Activated CD4-positive, alpha-beta T cell treated with anti-CD3 and anti-CD28 coated beads for 48 hours (primary cell): ENCODE measurements at places on chromosomes 2 and 18.

GRCh38 chr18:36152781-36153180 lies 23.1 kb downstream of the ELP2 start:
- DNase-seq: no peak

GRCh38 chr2:7048762-7049294 lies 131.6 kb downstream of the RNF144A start:
- DNase-seq: no peak

DNA sequence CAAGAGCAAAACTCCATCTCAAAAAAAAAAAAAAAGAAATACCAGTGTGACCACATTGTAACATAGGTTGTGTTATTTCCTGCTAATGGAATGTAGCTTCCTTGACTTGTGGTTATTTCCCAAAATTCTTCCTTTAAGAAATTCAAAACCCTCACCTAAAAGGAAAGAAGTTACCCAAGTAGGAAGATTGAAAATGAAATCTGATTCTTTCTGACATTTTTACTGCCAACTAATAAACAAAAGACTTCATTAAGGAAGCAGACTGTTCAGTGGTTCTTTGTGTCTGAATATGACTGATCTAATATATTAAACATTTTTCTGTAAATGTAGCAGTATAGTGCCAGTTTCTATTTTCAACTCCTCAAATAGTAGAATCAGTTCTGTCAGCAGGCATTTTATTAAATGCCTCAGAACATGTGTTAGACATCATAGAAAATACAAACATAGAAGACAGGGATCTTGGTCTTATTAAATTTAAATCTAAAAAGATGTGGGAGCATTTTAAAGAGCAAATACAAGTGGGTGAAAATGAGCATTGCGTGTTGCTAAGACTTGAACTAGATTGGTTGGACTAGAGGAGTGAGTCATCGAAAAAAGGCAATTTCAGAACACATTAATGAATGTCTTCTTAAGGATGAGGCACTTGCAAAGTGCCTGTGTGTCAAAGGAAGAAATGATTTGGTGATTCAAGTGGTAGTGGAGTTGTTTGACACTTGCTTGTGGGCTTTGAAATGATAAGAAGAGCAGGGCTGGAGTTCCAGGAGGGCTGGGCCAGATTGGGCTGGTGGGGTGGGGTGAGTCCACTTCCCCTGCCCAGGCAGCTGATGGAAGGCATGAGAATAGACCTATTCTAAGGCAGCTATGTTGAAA lies 53.4 kb downstream of the PKP4 start:
- no peak for DNase-seq

GRCh38 chr2:98485453-98485755 lies 40.7 kb downstream of the INPP4A start:
- DNase-seq: no peak

GRCh38 chr2:213085538-213085937 lies 65.9 kb downstream of the IKZF2 start:
- DNase-seq: no peak

GRCh38 chr2:8522687-8523086 lies 159.2 kb upstream of the ID2 start:
- no peak for DNase-seq

- DNase-seq: no peak
Observed at GRCh38 chr2:25570161-25570845, 103.1 kb downstream of the DTNB start.

- DNase-seq: no peak
Observed at GRCh38 chr2:232588680-232589585, 38.4 kb downstream of the EIF4E2 start.

- DNase-seq: peak; percentile 99
Observed at GRCh38 chr2:96148410-96149217, 3.4 kb upstream of the DUSP2 start.

DNA sequence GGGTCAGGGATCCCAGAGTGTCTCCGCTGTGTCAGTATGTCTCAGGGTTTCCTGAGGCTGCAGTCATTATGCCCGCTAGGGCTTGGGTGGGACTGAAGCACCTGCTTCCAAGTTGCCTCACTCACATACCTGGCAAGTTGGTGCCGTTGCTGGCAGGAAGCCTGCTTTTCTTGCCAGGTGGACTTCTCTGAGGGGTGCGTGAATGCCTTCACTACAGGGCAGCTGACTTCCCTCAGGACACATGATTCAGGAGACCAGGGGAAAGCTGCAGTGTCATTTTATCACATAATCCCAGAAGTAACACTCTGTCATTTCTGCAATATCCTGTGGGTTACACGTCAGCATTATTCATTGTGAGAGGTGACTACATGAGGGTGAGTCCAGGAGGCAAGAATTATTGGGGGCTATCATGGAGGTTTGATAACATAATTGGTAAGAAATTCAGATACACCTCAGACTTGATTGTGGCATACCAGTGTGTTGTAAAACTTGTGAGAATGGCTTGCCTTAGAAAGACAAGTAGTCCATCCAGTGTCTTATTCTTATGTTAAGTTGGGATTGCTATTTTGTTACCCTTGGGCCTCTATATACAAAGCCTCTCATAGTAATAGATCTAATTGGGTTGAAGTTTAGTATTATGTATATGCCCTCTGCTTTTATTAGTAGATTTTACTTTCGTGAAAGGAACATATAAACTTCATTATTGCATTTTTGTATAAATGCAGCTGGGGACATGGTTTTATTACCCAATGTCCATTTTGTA lies 44.1 kb downstream of the NEDD4L start:
- no peak for DNase-seq

DNA sequence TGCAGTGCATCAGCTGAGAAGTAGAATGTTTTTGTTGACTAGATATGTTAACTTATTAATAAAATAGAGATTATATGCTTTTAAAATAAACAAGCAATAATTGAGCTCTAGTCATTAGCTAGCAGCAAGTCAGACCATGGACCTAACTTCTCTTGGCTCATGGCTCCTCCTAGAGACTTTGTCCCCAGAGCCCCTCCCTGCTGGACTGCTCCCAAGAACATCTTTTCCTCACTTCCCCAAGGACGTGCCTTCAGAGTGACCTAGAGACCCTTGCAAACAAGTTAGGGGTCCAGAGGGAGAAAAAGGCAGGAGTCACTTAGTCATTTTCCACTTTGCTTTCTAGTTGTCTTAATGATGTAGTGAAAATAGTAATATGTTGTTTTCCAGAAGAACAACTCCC lies 312.5 kb upstream of the NRP2 start:
- DNase-seq: no peak

GRCh38 chr2:30956995-30957394 lies 149.7 kb upstream of the CAPN13 start:
- DNase-seq: no peak

GRCh38 chr18:7817575-7818230 lies 250.6 kb downstream of the PTPRM start:
- DNase-seq: no peak

GRCh38 chr2:74051504-74051903 lies 66.8 kb downstream of the TET3 start:
- DNase-seq: no peak

DNA sequence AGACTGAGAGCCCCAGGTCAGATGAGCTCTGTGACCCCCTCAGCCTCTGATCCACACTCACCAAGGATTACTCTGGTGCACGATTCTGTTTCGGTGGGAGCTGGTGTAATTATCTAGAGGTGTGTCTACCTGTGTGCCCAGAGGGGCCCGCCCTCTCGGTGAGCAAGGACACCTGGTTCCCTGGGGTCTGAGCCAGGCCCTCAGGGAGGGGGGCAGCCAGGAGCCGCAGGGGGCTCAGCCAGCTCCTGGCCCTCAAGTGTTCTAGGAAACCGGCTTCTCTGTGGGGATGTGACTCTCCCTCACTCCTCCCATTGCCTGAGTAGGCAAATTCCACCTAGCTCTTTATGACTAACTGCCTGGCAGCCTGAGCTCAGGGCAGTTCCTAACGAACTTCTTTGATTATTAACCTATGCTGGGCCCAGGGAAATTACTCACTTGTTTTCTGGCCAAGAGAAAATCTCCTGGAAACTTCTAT lies 17.4 kb downstream of the AGAP1 start:
- no peak for DNase-seq

GRCh38 chr18:10074728-10075127 lies 160.9 kb downstream of the VAPA start:
- no peak for DNase-seq

DNA sequence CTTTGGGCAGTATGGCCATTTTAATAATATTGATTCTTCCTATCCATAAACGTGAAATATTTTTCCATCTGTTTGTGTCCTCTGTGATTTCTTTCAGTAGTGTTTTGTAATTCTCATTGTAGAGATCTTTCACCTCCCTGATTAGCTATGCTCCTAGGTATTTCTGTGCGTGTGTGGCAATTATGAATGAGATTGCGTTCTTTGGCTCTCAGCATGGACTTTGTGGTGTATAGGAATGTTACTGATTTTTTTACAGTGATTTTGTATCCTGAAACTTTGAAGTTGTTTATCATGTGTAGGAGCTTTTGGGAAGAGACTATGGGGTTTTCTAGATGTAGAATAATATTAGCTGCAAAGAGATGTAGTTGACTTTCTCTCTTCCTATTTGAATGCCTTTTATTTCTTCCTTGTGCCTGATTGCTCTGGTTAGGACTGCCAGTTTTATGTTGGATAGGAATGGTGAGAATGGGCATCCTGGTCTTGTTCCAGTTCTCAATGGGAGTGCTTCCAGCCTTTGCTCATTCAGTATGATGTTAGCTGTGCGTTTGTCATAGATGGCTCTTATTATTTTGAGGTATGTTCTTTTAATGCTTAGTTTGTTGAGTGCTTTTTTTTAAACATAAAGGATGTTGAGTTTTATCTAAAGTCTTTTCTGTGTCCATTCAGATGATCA lies 27.0 kb upstream of the THUMPD2 start:
- no peak for DNase-seq

GRCh38 chr2:95372216-95372829 lies 30.2 kb upstream of the FAHD2A start:
- no peak for DNase-seq

DNA sequence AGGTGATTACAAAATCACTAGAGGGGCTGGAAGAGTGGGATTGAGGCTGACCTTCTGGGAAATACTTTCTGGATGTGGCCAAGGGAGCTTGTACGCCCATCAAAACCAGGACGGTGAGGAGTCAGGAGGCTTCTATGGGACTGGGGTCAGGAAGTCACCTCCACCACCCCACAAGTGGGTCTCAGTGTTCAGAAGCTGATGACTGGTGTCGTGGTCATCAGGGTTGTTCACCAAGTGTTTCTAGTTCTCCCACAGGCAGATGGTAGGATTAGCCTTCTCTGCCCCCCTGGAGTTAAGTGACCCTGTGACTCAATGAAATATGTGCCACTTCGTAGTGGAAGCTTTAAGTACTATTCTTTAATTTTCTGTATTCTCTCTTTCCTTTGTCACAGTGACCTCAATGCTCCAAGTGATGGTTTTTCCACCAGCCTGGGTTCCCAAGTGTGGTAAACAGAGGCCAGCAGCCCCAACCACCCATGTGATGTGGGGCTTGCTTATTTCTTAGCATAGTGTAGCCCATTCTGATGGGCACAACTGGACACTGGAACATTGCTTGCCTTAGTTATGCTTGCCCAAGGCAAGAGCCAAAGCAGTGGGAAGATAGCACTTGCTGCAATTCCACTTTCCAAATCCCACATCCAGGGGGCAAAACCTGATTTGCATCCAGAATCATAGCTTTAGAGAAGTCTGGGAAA lies 258.8 kb downstream of the CYP26B1 start:
- no peak for DNase-seq

DNA sequence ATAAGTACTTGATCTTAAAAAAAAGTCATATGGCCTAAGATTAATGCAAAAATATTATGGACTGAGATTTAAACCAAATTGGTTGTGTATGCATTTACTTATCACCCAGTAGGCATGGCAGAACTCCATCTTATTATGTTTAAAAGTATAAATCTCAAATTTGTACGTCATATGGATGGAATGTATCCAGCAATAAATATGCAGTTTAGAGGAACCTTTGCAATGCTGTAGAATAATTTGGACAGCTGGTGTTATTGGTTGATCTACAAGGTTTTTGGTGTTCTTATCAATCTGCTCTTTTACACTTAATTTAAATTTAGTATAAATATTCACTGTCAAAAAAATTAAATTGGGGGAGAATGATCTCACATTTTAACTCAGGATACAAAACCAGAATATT lies 640.2 kb downstream of the SATB2 start:
- no peak for DNase-seq

DNA sequence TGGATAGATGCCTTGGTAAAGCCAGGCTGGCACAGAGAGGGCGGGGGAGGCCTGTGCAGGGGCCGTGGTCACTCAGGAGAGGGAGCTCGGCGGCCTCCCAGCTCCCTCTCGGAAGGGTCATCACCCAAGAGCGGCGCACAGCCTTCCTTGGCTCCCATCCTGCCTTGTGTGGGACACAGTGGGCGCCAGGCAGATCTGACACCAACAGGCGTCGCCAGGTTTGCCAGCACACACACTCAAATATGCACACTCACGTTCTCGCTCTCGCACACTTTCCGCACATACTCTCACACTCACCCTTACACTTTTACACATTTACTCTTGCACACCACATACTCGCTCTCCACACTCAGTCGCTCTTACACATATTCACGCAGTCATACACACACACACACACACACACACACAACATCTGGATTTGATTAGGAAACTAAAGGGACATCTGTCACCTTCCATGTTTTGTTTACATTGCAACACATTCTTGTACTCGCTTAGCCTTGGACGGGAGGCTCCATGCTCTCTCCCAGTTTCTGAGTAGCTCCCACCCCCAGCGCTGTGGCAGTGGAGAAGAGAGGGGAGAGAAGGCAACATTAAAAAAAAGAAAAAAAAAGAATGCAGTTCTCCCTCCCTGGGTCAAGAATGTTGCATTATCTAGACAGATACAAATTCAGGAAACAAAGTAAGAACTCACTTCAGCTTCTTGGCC lies 10.5 kb downstream of the CHMP1B start:
- no peak for DNase-seq

DNA sequence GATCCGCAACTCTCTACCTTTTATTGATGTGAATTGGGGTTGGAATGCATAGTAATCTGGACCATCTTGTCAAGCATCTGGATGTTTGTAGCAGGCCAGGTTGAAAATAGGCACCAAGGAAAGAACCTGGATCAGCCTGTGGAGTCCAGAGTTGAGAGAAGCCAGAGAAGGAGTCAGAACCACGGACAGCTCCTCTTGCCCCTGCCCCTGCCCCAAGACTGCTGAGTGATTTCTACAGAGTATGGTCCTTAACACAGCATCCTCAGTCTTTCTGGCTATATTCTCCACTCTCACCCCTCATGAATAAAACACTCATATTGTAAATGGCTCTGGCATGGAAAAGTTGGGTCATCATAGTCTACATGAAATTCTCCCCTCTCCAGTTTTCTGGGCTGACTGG lies 154.6 kb downstream of the LOXHD1 start:
- DNase-seq: peak; percentile 8

GRCh38 chr2:86413296-86414094 lies 27.7 kb upstream of the KDM3A start:
- no peak for DNase-seq
